ENCODE measurements at places on chromosomes 13 and 19.

DNA sequence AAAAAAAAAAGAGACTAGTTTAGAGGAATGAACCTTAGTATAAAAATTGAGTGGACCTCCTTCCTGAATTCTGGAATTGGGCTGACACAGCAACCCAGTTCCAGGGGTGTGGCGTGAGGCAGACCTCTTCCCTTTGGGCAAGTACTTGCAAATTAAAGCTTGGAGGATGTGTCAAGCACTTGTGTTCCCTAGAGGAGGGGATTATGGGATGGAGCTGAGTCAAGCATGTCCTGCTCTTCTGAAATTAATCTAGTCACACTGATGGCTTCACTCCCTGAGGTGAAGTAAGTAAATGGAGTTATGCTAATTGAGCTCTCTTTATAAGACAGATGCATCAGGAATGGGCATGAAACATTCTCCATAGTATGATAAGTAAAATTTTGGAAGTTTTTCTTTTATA lies 107.7 kb upstream of the HTR2A start:
- DNase-seq = no peak
- no peaks in the 10 kb centered on the region for H3K4me1 ChIP-seq
- H3K4me3 ChIP-seq = no peak overlapping the region
- no peaks in the 10 kb centered on the region for H3K27me3 ChIP-seq
- no peaks in the 10 kb centered on the region for H3K36me3 ChIP-seq

- H3K4me1 ChIP-seq = no peaks in the 10 kb centered on the region
- no peak for DNase-seq
- H3K27me3 ChIP-seq = no peaks in the 10 kb centered on the region
- H3K36me3 ChIP-seq = no peaks in the 10 kb centered on the region
- no peak overlapping the region for H3K27ac ChIP-seq
- no peak overlapping the region for H3K4me3 ChIP-seq
Observed at GRCh38 chr13:26929971-26930730, 169.6 kb upstream of the GPR12 start.

DNA sequence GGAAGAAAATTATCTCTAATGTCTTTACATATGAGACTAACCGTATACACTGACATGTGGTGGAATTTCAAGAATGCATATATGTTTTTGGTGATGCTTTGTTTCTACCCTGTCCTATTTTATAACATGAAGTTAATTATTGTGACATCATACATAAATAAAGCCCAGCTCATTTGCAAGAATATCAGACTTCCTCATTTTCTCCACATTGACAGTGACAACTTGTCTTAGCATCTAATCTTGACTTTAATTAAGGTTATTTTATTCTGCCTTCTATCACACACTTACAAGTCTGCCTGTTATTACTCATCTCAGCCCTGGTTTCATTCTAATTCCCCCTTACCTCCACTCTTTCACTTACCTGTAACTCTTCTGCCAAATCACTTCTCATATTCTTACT lies 140.6 kb upstream of the STARD13 start:
- no peaks in the 10 kb centered on the region for H3K27me3 ChIP-seq
- H3K36me3 ChIP-seq = no peaks in the 10 kb centered on the region
- H3K4me1 ChIP-seq = no peaks in the 10 kb centered on the region

DNA sequence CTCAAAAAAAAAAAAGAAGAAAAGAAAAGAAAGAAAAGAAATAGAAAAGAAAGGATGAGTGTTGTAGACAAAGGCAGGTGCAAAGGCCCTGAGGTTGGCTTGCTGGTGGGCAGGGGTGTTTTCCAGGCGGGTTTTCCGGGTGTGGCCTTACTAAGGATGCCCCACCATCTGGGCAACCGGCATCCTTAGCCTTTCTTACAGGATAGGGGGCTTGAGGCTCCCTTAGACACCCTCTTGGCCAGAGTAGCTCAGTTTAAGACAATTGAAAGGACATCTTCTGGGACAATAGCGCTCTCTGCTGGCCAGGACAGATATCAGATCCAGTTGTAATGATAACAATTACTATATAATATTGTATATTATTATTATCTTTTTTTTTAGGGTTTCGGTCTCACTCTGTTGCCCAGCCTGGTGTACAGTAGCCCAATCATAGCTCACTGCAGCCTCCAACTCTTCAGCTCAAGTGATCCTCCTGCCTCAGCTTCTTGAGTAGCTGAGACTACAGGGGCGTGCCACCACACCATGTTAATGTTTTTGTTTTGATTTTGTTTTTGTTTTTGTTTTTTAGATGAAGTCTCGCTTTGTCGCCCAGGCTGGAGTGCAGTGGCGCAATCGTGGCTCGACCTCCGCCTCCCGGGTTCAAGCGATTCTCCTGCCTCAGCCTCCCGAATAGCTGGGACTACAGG lies 1.4 kb upstream of the QTRT1 start:
- no peak overlapping the region for H3K27ac ChIP-seq
- H3K36me3 ChIP-seq = no peaks in the 10 kb centered on the region
- no peak for DNase-seq
- H3K4me3 ChIP-seq = no peak overlapping the region

GRCh38 chr13:66353664-66354063 lies 876.5 kb downstream of the PCDH9 start:
- DNase-seq = no peak
- H3K4me1 ChIP-seq = no peaks in the 10 kb centered on the region
- H3K36me3 ChIP-seq = no peaks in the 10 kb centered on the region
- H3K4me3 ChIP-seq = no peak overlapping the region

- no peak for DNase-seq
- H3K4me1 ChIP-seq = peaks cover 8% of the 10 kb centered on the region
- no peak overlapping the region for H3K4me3 ChIP-seq
- H3K27me3 ChIP-seq = no peaks in the 10 kb centered on the region
- H3K27ac ChIP-seq = no peak overlapping the region
- no peaks in the 10 kb centered on the region for H3K36me3 ChIP-seq
Observed at GRCh38 chr19:33383720-33384292, 10.3 kb downstream of the CEBPG start.

GRCh38 chr19:4622695-4623421 lies 16.5 kb upstream of the TNFAIP8L1 start:
- no peak for DNase-seq
- H3K27me3 ChIP-seq = no peaks in the 10 kb centered on the region
- no peak overlapping the region for H3K27ac ChIP-seq
- no peak overlapping the region for H3K4me3 ChIP-seq
- no peaks in the 10 kb centered on the region for H3K36me3 ChIP-seq

GRCh38 chr13:59666504-59666903 lies 497.2 kb downstream of the DIAPH3 start:
- DNase-seq = no peak
- no peak overlapping the region for H3K4me3 ChIP-seq
- no peaks in the 10 kb centered on the region for H3K36me3 ChIP-seq

- H3K4me1 ChIP-seq = peaks cover 5% of the 10 kb centered on the region
- no peak overlapping the region for H3K4me3 ChIP-seq
- peak overlapping the region; percentile 48 for H3K27ac ChIP-seq
- no peaks in the 10 kb centered on the region for H3K36me3 ChIP-seq
- no peaks in the 10 kb centered on the region for H3K27me3 ChIP-seq
Observed at GRCh38 chr13:98535501-98536354, 41.2 kb downstream of the STK24 start.

- H3K27me3 ChIP-seq = no peaks in the 10 kb centered on the region
- H3K27ac ChIP-seq = peak overlapping the region; percentile 94
- H3K36me3 ChIP-seq = no peaks in the 10 kb centered on the region
- no peak for DNase-seq
- H3K4me3 ChIP-seq = peak overlapping the region; percentile 96
Observed at GRCh38 chr19:17512574-17512939, 1.1 kb downstream of the PGLS start.

DNA sequence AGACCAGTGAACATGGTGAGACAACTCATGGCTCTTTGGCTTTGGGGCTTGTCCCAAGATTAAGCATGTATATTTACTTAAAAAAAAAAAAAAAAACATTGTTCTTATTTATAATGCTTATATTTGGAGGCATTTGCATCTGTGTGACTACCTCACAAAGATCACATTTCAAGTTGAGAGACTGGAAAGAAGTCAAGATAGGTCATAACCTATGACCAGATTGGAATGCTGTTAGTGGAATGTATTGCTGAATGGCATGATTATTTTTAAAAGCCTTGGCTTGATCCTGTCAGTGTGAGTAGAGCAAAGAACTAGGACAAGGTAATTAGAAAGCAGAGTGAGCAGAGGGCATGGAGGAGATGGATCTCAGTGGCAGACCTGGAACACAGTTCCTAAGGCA lies 214.6 kb downstream of the OXGR1 start:
- H3K27me3 ChIP-seq = no peaks in the 10 kb centered on the region
- no peaks in the 10 kb centered on the region for H3K36me3 ChIP-seq
- H3K4me1 ChIP-seq = no peaks in the 10 kb centered on the region
- H3K27ac ChIP-seq = no peak overlapping the region

- H3K27me3 ChIP-seq = no peaks in the 10 kb centered on the region
- H3K36me3 ChIP-seq = no peaks in the 10 kb centered on the region
- no peak for DNase-seq
- no peak overlapping the region for H3K4me3 ChIP-seq
- no peaks in the 10 kb centered on the region for H3K4me1 ChIP-seq
Observed at GRCh38 chr13:50917572-50917971, 8.0 kb downstream of the RNASEH2B start.

DNA sequence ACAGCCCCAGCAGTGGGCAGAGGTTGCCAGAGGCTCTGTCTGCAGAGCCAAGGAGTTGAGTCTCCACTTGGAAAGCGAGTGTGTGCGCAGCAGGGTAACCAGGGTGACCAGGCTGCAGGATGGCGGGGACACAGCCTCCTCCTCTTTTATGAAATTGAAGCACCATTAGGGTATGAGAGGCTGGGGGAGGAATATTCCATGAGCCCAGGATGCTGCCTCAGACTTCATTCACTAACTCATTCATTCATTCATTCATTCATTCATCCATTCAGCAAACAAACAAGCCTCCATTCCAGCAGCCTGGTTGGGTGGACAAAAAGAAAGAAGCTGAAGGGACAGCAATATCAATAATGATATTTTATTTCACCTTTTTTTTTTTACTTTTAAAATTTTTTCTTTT lies 6.6 kb upstream of the LMTK3 start:
- H3K27ac ChIP-seq = no peak overlapping the region
- H3K4me3 ChIP-seq = no peak overlapping the region
- H3K4me1 ChIP-seq = peaks cover 4% of the 10 kb centered on the region
- no peaks in the 10 kb centered on the region for H3K27me3 ChIP-seq
- DNase-seq = no peak
- no peaks in the 10 kb centered on the region for H3K36me3 ChIP-seq

DNA sequence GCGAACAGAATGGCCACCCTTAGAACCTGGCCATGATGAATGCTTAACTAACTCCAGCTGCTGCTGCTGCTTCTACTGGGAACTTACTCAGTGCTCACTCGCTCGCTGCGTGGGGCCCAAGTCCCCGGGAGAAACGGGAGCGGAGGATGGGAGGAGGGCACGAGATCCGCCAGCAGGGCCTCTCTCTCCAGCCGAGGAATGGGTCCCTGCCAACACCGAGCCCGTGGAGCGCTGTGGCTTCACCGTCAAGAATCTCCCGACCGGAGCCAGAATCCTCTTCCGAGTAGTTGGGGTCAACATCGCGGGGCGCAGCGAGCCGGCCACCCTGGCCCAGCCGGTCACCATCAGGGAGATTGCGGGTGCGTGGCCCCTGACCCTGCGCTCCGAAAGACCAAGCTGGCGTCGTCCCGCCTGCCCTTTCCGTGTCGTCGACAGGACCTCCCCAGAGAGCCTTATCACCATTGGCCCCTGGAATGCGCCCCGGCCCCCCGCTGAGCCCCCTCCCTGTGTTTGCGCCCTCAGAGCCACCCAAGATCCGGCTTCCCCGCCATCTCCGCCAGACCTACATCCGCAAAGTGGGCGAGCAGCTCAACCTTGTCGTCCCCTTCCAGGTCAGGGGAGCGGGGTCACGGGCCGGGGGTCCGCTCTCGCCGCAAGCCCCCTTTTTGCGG lies 17.8 kb upstream of the EMC10 start:
- no peaks in the 10 kb centered on the region for H3K4me1 ChIP-seq
- DNase-seq = no peak
- peaks cover 38% of the 10 kb centered on the region for H3K27me3 ChIP-seq
- H3K36me3 ChIP-seq = no peaks in the 10 kb centered on the region
- no peak overlapping the region for H3K27ac ChIP-seq

GRCh38 chr13:52975969-52976368 lies 52.6 kb upstream of the OLFM4 start:
- no peak overlapping the region for H3K4me3 ChIP-seq
- no peaks in the 10 kb centered on the region for H3K4me1 ChIP-seq
- no peak overlapping the region for H3K27ac ChIP-seq
- H3K36me3 ChIP-seq = no peaks in the 10 kb centered on the region
- H3K27me3 ChIP-seq = peaks cover 6% of the 10 kb centered on the region

DNA sequence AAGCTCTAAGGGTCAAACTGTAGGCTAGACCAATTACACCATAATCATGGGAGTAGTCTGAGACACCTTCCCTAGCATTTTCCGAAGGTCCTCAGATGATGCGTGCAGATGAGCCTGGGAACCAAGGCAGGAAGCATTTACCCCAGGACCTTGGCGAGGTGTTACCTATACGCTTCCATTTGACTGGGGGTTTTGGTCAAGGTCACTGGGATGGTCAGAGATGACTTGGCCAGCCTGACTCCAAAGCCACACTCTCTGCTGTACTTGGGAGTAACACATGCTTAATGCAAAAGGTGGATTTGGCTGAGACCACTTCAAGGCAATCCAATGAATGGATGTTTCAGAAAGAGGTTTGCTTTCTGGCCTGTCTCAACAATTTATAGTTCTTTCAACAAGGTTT lies 98.9 kb upstream of the IRS2 start:
- DNase-seq = no peak
- no peaks in the 10 kb centered on the region for H3K4me1 ChIP-seq
- H3K27me3 ChIP-seq = no peaks in the 10 kb centered on the region
- no peak overlapping the region for H3K27ac ChIP-seq

DNA sequence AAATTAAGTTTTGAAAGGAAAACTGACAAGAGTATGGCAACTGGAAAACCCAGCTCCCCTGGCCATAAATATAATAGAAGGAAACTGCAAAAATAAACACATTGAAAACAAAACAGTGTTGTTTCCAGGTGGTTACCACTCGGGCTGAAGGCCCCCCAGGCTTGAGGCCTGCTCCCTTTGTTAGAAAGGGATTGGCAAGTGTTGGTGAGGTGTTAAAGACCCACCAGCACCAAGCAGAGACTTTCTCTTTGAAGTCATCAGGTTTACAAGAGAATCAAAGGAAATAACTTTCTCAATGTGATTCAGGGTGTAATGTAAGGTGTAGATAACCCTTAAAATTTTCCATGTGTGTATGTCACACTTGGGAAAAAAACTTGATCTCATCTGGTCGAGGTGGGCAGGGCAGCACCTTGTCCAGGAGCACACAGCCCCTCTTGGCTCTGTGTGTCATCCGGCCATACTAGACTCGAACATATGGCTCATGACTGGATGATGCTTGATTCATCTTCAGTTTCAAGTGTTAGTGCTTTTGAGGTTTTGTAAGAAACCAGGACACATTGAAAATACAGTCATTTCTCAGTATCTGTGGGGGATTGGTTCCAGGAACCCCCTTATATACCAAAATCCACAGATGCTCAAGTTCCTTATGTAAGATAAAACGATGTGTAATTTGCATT lies 7.8 kb downstream of the ACTN4 start:
- H3K4me3 ChIP-seq = no peak overlapping the region
- DNase-seq = no peak
- peak overlapping the region; percentile 98 for H3K27ac ChIP-seq
- no peaks in the 10 kb centered on the region for H3K27me3 ChIP-seq

- no peaks in the 10 kb centered on the region for H3K27me3 ChIP-seq
- DNase-seq = no peak
- H3K27ac ChIP-seq = peak overlapping the region; percentile 100
- H3K4me1 ChIP-seq = peaks cover 5% of the 10 kb centered on the region
- peak overlapping the region; percentile 97 for H3K4me3 ChIP-seq
Observed at GRCh38 chr19:49642492-49643035, 555 bp downstream of the SCAF1 start.
